SK-N-SH (cell line): ENCODE measurements at places on chromosomes 2 and 18.

DNA sequence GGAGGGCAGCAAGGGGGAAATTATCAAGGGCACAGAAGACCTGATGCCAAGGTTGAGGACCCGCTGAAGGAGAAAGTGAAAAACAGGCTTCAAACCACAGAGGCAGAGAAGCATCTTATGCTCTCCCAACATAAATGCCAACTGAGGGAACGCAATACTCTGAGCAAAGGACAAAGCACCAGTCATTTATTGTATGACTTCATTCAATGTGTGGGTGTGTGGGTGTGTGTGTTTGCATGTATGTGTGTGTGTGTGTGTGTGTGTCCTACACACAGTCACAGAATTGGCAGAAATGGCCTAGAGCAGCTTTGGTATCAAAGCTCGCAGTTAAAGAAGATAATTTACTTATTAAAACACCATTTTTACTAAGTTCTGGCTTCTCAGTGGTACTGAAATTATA lies 51.4 kb downstream of the UXS1 start:
- DNase-seq: no peak

GRCh38 chr18:30709595-30709994 lies 332.9 kb downstream of the DSC3 start:
- no peak for DNase-seq

DNA sequence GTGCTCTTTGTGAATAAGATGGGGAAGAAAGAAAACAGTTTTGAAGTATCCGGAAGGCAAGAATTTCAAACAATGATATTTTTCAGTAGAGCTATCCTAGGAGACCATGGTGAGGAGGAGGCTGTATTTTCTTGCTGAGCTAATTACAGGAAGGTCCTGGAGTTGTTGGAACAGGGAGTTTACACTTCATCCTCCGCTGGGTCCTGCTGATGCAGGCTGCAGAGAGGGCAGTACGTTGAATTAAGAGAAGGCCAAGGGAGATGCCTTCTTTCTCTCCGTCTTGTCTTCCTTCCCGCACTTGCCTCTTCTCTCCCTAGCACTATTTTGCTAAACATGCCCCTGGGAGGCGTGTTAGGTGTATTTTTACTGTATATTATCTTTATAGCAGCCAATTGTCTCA lies 60.0 kb upstream of the EDAR start:
- DNase-seq: no peak

- DNase-seq: peak; percentile 77
Measured at GRCh38 chr2:55049043-55049820, 1.0 kb downstream of the RTN4 start.

DNA sequence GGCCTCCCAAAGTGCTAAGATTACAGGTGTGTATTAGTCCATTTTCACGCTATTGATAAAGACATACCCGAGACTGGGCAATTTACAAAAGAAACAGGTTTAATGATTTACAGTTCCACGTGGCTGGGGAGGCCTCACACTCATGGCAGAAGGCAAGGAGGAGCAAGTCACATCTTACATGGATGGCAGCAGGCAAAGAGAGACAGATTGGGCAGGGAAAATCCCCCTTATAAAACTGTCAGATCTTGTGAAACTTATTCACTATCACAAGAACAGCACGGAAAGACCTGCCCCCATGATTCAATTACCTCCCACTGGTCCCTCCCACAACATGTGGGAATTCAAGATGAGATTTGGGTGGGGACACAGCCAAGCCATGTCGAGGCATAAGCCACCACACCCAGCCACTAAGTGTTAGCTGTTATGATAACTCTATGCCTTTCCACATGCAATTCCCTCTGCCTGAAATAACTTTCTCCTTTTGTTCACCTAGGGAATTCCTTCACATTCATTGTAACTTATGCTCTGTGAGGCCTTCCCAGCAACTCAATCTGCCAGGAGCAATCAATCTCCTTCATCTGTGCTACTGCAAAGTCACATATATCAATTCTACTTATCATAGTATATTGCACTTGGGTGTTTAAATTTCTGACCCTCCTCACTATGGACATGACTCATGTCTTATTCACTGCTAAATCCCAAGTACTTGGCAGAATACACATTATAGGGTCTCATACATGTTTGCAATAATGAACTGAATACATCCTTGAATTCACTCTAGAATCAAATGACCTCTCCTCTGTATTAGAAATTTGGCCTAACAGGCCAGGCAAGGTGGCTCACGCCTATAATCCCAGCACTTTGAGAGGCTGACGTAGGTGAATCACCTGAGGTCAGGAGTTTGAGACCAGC lies 7.4 kb downstream of the MCEE start:
- no peak for DNase-seq

- no peak for DNase-seq
Measured at GRCh38 chr2:150100336-150100735, 387.1 kb downstream of the RND3 start.

- DNase-seq: no peak
Measured at GRCh38 chr2:216838151-216838550, 21.7 kb downstream of the TNP1 start.

- no peak for DNase-seq
Measured at GRCh38 chr2:197281421-197281820, 29.2 kb downstream of the ANKRD44 start.
